Cardiac fibroblast (primary cell): ENCODE measurements at places on chromosomes 4 and X.
A peak's percentile ranks its signal among the peaks of the same experiment; 100 is the strongest.

- no peak for DNase-seq
Observed at GRCh38 chrX:43827791-43828190, 54.5 kb downstream of the MAOB start.

GRCh38 chrX:109936114-109936513 lies 66.8 kb upstream of the TMEM164 start:
- DNase-seq: peak; percentile 88

- DNase-seq: no peak
Observed at GRCh38 chrX:126551725-126552312, 795 bp downstream of the DCAF12L1 start.

DNA sequence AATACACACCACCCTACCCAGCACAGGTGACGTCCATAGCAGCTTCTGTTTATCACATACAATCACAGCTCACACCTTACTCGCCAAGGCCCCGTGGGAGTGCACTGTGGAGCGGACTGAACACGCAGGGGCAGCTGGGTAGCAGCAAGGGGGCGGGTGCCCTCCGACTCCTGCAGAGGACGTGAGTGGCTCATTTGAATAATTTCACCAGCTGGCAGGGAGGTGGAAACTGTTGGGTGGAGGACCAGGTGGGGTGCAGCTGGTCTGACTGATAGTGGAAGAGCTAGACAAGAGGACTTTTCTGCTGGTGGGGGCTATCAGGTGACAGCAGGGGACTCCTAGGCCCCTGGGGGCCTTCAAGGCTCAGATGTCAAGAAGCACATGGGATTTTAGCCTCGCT lies 16.3 kb downstream of the MAN2B2 start:
- no peak for DNase-seq

DNA sequence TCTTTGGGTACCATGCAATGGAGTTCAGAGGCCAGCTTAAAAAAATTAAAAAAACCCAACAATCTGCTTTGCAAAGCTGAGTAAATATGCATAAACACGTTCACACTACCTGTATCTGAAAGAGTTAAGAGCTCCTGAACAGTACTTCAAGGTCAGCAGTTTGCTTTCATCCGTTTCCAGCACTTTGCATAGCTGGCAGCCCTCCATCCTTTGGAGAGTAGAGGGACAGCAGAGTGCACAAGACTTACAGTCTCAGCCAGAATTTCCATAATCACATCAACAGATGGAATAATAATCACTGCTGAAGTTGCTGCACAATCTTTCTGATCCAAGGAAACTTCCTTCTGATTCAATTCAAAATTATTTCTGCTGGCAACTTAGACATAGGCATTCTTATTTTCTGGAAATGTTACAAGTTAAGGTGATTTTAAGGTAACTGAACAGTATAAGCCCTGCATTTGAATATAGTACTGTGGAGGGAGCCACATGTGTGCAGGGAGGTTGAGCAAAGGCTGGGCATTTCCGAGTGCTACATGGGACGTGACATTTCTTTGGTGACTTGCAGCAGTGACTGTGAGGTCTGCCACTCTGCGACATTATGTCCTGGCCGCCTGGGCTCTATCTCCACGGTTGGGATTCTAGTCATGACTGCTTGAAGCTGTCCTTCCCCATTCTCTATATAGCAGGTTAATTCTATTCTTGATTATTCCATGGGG lies 73.5 kb upstream of the EMCN start:
- DNase-seq: no peak

DNA sequence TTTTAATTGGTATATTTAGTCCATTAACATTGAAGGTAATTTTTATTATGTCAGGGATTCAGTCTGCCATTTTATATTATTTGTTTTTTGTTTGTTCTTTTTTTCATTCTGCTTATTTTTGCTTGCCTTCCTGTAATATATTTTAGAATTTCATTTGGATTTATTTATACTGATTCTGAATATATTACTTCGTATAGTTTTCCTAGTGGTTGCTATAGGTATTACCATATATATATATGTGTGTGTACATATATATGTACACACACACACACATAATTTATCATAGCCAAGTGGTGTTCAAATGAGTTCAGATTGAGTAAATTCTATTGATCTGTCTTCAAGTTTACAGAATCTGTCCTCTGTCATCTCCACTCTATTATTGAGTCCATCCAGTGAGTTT lies 11.2 kb downstream of the CITED1 start:
- DNase-seq: no peak

GRCh38 chr4:114729068-114729738 lies 130.6 kb downstream of the UGT8 start:
- no peak for DNase-seq

- DNase-seq: peak; percentile 40
Observed at GRCh38 chrX:15310117-15310516, 5.3 kb downstream of the ASB11 start.

- DNase-seq: peak; percentile 31
Observed at GRCh38 chrX:85922821-85923220, 124.5 kb downstream of the CHM start.

GRCh38 chrX:154352012-154352401 lies 22.4 kb downstream of the FLNA start:
- DNase-seq: peak; percentile 7

- DNase-seq: no peak
Observed at GRCh38 chr4:42067264-42067663, 76.9 kb downstream of the SLC30A9 start.

DNA sequence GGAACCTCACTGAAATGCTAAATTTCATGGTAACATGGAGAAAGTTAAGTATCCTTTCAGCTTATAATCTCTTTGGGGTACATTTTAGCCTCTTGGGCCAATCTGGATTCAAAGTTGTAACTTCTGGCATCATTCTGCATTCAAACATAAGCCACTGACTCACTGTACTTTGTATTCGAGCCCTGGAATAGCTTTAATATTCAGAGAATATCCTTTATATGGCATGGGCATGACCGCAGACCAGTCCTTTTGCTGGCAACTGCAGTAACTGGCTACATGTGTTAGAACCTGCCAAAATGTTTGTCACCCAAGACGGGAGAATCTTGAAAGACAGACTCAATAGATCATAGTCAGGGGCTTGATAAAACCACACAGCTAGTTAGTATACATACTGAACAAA lies 3.3 kb downstream of the GASK1B start:
- DNase-seq: peak; percentile 48

GRCh38 chrX:13868591-13868990 lies 51.7 kb upstream of the GPM6B start:
- DNase-seq: peak; percentile 84

DNA sequence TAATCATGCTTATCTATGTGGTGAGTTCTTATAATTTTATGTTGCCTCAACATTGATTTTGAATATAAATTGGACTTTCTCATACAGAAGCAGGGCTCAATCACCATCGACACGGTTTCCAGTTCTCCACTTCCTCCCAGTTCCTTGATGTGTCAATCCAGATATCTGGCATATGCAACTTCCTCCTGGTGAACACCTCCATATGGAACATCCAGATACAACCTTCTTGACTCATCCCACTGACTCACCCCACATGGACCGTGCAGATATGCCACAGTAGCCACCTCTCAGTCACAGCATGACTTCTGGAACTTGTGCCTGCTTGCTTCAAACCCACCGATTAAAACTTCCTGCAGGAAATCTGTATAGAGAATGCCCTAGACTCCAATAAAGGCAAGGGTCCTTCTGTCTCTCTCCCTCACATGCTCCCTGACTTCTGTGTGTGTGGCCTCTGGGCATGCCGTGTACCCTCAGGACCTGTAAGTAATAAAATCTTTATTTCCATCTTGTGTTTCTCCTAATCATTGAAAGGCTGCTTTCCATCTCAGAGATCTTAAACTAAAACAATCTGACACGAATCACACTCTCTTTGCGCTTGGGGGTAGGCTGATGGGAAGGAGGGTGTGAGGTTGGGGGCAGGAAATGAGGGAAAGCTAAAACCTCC lies 67.0 kb downstream of the HTRA3 start:
- peak; percentile 53 for DNase-seq

DNA sequence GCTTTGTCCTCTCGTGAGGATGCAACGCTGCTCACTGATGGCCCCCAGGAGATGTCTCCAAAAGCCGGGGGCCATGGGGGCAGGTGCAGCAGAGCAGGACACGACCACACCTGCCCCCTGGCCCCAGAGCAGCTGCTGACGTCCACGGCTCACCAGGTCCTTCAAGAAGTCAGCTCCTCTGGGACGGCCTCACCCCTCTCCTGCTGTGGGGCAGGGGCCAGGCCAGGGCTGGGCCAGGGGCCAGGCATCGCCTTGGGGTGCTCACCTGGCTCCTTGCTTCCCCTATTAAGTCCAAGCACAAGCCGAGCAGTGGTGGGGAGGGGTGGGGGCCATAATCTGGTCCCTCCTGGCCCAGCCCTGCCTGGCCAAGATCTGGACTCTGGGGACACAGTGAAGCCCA lies 28.6 kb upstream of the MXD4 start:
- DNase-seq: no peak

- DNase-seq: peak; percentile 91
Observed at GRCh38 chr4:85787133-85787532, 312.2 kb downstream of the ARHGAP24 start.

- DNase-seq: peak; percentile 59
Observed at GRCh38 chr4:140149846-140150635, 3.9 kb downstream of the MAML3 start.

- peak; percentile 61 for DNase-seq
Observed at GRCh38 chrX:63713526-63713925, 71.5 kb downstream of the ARHGEF9 start.

GRCh38 chr4:26032630-26033317 lies 118.8 kb downstream of the SMIM20 start:
- DNase-seq: peak; percentile 88

DNA sequence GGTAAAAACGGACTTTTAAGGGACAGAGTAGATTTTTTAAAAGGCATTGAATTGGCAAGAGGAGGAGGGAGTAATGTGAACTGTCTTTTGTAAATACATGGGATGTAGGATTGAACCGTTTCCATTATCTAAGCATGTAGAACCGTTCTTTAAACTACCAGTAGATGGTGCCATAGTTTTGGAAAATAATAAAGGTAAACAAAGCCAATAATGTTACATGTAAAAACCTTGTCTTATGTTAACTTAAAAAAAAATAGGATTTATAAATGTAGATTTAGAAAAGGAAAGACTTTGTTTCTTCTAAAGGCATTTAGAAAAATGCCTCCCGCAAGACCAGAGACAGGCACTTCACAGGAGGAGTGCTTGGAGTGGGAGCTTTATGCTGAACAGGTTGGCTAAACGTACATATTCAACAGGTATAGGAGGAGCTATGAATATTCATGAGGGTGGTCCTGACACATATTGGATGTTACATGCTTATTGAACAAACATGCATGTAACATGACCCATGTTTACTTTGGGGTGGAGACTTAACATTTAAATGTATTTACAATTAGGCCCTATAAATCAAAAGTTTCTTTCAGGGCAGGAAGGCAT lies 45.5 kb upstream of the FAM241A start:
- DNase-seq: peak; percentile 80

DNA sequence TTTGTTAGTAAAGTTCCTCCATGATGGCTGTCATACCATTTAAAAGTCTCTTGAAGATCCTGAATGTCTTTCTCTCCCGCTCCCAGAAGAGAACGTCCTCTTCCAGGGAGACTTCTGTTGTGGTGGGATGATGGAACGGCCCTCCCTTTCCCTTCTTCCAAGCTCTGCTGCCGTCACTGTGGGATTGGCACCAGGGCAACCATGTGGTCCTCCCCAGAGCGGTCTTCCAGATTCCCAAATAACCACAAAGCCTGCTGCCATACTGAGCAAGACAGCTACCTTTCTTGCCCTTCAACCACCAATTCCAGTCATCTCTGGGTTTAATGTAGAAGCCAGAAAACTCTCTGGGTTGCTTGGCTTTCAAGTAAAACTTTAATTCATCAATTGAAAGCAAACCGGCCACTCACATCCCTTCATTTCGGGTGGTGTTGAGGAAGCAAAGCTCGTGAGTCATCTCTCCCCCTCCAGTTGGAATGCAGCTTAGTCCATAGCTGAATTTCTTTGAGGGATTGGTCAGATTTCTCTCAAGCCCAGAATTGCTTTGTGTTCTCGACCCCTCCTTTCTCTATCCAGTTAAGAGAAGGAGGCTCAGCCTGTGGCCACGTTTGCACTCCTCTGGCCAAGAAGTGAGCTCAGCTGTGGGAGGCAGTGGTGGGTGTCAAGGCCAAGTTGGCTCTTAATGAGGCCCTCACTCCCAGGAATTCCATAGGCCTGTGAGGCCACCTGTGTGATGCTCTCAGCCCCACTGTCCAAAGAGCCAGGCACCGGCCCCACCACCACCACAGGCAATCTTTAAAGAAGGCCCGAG lies 36.9 kb downstream of the FHDC1 start:
- peak; percentile 85 for DNase-seq

GRCh38 chr4:87541956-87542709 lies 13.0 kb upstream of the SPARCL1 start:
- DNase-seq: no peak

DNA sequence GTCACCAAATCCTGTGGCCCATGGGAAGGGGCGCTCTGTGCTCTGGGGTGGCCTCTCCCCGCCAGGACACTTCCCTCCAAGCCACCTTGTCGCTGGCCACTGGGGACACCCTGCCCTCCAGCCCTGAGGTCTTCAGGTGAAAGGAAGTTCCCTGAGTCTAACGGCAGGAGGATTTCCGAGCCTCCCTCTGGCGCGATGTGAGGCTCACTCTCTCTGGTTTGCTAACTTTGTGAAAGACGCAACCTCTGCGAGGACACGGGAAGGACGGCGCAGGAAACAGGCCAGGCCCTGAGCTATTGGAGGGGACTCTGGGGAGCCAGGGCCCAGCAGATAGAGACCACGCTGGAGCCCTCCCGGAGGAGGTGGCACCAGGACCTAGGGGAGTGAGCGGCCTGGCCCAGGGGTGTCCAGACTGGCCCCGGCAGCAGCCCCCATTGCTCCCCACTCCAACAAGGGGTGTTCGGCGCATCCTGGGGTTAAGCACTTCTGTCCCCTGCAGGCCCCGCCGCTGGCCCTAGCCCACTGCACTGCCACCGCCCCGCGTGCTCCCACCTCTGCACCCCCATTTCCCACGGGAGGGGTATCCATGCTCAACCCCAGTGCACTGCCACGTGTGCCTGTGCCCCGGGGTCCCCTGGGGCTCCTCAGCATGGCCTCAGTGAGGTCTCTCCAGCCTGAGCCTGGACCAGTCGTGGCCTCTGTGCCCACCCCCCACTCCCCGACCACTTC lies 72.2 kb upstream of the MXD4 start:
- no peak for DNase-seq

- peak; percentile 57 for DNase-seq
Observed at GRCh38 chr4:83917572-83917971, 381.7 kb downstream of the GPAT3 start.

GRCh38 chr4:139866276-139866962 lies 200.8 kb downstream of the MGST2 start:
- no peak for DNase-seq

- DNase-seq: peak; percentile 63
Observed at GRCh38 chr4:8010618-8011017, 71.0 kb upstream of the AFAP1 start.

DNA sequence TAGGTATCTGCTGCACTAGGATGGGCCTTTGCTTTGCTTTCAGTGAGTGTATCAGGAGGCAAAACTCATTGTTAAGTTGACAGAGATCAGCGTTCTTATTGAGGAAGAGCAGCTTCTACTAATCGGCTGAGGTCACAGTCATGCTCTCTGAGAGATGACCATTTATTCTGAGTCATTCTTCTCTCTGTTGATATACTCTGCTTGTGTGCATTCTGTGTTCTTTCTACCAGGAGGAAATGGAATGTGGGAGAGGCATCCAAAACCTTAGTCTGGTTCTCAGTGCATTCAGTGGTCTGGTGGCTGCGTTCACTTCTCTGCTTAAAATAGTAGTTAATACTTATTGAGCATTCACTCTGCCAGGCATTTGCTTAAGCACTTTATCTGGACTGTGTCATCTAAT lies 66.2 kb downstream of the RRAGB start:
- peak; percentile 6 for DNase-seq
